ENCODE measurements at places on chromosomes 16 and 17.

DNA sequence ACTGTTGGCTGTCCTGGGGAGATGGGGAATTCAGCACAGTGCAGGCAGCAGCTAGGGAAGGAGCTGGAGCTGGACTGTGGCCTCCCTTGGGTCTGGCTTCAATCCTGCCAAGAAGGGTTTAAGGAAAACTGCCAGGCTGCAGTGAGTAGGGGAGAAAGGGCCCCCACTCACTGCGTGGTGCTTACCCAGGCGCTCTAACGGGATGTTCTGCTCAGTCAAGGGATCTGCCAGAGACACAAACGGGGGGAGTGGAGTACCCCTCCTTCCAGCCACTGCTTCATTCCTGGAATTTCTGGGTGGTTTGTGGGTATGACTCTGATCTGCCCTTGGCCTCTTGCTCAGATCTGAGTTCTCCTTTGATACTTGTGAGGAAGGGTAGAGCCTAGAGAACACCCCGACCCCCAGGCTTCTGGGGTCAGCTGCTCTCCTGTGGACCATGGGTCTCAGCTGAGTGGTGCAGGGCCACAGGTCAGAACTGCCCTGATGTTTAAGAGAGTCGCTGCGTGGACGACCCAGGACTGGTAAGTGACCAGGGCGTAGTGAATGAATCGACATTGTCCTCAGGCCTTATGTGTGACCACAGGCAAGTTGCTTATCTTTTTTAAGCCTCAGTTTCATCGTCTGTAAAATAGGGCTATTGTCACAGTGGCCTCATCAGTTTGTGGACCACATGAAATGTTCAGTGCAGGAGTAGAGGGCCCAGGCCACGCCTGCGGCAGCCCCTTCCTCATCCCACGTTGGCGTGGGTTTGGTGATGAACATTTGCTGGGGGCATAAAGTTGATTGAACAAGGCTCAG, 9.6 kb downstream of the CRISPLD2 start:
- DNase-seq, result no peak

GRCh38 chr17:76690596-76691280, 20.0 kb downstream of the MXRA7 start:
- DNase-seq, result no peak

GRCh38 chr16:15553313-15554088, 89.5 kb downstream of the MARF1 start:
- DNase-seq, result no peak

DNA sequence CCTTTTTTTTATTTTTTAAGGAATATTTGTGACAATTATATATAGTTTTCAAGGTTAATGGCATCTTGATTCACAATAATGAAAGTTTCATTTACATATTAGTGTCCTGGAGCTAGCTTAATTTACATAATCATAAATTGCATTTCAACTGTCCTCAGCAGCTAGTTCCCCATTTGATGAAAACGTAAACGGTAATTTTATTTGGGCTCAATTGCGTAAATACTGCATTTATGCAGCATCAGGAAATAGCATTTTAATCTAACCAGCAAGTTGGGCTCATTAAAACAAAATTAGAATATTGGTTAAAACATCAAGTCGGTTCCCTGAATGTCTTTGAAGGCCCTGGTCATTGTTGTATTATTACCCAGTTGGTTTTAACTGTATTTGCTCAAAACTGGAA, 136.8 kb upstream of the CDH5 start:
- no peak for DNase-seq

GRCh38 chr16:1713933-1714332, 7.9 kb downstream of the MAPK8IP3 start:
- no peak for DNase-seq

DNA sequence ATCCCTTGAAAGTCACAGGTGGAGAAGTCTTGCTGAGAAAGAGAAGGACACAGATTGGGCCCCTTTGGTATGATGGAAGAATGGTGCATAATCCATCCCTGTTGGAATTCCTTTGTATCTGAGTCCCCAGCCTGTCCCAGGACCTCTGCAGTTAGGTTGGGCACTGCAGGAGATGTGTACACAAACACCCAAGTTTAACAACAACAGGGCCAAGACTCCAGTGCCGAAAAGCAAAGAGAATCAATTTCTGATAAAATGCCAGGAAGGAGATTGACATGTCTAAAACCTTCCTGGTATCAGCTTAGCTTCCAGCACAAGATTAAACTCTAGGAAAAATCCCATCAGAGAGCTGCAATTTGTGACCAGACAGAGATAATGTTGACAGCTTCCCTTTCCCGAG, 32.9 kb downstream of the KATNIP start:
- no peak for DNase-seq

DNA sequence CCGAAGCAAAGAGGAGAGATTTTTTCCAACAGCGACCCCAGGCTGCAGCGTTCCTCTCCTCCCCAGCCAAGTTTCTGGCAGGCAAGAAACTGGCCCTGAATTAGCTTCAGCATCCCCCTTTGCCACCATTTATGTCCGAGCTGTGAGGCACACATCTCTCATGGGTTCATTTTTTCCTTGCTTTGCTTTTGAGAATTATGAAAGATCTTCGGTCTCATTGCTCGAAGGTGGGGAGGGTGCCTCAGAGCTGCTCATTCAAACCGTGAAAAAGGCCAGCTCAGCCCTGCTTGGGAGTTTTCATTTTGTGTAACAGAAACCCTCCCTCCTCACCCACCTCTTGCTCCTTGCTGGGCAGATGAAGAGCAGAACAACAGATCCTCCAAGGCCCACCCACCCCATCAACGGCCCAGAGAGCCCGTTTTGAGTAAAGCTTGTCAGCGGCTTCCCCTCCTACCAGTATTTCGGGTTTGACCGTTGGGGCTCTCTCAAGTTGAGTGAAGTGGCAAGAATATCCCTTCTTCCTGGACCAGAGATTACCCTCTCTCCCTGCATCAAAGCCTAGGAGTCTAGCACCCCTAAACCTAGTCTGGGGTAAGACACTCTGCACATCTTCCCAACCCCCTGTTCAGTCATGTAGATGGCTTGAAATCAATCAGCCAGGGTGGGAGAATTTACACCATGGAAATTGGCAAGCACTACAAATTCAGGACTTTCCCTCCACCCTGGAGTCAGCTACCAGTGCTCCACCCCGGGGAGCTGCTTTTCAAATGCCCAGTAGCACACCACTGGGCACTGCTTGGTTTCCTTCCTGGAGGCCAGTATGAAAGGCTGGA, 1.8 kb downstream of the CCR7 start:
- DNase-seq, result no peak

DNA sequence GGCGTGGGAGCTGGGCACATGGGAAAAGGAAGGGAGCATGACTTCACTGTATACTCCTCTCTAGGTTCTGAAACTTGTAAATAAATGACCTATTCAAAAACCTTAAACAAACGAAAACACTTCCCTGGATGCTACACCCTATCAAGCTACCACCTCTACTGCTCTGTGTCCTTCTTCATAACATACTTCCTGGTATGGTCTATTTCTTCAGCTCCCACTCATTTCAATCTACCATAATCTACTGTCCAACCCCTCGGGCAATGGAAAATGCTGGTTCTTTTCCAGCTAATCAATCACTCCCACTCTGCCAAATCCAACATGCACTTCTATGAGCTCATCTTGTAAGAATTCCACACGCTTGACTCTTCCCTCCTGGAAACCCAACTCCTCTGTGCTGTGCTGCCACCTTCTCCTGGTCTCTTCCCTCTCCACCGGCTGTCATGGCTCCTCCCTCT, 42.4 kb downstream of the AMFR start:
- DNase-seq, result no peak

DNA sequence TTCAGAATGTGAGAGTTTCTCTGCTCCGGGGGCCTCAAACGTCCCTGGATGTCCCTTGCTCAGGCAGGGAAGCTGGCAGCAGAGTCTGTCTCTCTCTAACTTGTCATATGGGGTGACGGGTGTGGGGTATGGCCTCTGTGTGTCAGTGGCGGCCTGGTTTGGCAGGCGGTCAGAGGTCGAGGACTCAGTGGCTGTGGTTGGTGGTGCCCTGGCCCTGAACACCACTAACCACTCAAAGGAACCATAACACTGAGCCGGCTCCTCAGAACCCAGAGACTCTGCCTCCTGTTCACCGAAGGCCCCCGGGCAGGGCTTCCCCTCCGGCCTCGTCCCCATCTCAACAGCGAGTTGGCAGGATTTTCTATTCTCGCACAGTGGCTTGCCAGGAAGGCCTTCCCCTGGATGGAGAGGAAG, 677 bp downstream of the P2RX1 start:
- no peak for DNase-seq

DNA sequence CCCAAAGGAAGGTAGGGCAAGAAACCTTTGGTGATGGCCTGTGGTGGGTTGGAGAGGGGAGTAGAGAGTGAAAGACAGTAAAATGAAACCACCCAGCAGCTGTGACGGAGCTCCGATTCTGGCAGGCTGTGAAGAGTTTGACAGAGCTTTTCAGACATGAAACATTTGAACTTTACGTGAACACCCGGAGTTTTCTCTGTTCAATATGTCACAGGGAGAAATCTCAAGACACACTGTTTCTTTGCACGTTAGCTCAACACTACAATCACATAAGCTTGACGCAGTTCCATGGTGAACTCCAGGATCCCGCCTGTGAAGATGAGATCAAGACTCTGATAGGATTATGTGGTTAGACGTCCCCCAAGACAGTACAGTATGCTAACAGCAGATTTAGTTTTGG, 79.6 kb upstream of the CDH11 start:
- DNase-seq, result no peak

- DNase-seq, result no peak
Measured at GRCh38 chr16:68778551-68779231, 41.6 kb downstream of the CDH1 start.

GRCh38 chr17:6040504-6040903, 29.7 kb upstream of the WSCD1 start:
- DNase-seq, result no peak

DNA sequence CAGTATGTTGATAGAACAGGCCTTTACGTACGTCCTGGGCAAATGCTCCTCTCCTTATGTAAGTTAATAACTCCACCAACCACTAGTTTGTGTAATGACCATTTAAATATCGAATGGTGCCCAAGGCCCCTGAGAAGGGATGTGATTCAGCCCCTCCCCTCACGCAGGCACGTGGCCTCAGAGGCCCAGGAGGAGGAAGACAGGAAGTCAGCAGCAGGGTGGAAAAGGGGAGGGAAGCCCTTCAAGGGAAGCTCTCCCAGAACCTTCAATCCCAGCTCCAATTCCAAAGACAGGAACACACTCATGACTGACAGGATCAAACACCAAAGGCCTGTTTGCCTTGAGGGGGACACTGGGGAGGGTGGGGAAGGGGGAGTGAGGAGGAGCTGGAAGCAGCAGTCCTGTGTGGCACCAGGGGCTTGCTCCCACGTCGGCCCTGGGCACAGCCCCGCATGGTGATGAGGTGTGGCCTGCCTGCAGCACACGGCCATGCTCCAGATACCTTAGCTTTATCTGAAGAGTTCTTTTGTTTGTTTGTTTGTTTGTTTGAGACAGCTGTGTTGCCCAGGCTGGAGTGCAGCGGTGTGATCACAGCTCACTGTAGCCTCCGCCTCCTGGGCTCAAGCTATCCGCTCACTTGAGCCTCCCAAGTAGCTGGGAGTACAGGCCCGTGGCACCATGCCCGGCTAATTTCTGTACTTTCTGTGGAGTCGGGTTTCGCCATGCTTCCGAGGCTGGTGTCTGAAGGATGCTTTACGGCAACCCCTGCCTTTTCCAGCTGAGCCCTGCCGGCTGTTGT, 105.0 kb downstream of the ZNF778 start:
- no peak for DNase-seq

- DNase-seq, result peak; percentile 80
Measured at GRCh38 chr17:5526821-5527598, 40.6 kb downstream of the MIS12 start.

GRCh38 chr16:57977418-57978069, 6.6 kb upstream of the CNGB1 start:
- no peak for DNase-seq

DNA sequence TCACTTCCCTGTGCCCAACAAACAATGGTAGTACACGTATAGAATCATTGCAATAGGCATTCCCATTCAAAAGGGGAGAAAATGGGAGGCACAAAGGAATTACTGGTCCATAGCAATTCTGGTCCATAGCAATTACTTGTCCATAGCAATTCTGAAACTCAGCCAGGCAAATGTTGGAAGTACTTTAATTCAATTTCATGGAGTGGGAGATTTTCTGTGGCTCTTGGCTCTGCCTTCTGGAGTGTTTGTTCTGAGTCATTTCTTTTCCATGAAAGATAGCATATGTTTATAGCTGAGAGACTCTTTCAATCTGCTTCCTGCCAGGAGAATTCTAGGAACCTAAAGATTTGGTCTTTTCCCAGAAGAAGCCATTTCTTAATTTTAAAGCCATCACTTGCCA, 182.8 kb upstream of the ELAC2 start:
- DNase-seq, result no peak

GRCh38 chr17:56130631-56131030, 22.6 kb upstream of the ANKFN1 start:
- no peak for DNase-seq

GRCh38 chr16:57892041-57892440, 78.9 kb downstream of the CNGB1 start:
- DNase-seq, result no peak

All from putamen (tissue), 1 donor.